Omental fat pad (tissue), 4 donors: ENCODE measurements at places on chromosomes 7 and 10.

DNA sequence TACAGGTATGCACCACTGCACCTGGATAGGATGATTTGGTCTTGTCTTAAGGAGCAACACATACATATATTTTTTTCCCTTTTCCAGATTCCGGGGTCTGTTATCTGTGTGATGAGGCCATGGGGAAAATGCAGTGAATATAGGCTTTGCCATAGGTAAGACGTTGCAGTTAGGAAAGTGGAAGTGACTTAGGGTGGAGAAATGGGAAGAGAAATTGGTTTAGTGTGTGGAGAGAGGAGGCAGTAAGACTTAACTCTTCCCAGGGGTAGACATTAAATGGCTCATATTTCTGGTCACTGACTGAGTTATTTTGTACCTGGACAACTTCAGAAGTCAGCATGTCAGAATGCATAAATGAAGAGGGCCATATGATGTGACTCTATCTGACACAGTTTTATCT is 66.7 kb downstream of the PFKFB3 start:
- no peak for DNase-seq

DNA sequence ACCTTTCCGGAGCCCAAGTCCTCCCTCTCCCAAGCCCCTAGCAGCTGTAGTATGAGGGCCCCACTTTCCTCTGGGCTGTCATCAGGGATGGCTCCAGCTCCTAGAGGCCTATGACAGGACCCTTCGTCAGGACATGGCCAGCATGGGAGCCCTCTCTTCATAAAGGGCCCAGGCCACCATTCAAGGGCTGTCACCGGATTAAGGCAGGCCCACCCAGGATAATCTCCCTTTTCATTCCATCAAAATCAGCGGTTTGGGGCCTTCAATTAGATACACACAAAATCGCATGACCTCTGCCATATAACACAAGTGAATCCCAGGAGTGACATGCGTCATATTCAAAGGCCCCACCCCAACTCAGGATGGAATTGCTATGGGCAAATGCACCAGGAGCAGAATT is 12.2 kb upstream of the GDF10 start:
- DNase-seq: no peak

GRCh38 chr7:47488969-47489342 is 93.0 kb downstream of the TNS3 start:
- DNase-seq: no peak

DNA sequence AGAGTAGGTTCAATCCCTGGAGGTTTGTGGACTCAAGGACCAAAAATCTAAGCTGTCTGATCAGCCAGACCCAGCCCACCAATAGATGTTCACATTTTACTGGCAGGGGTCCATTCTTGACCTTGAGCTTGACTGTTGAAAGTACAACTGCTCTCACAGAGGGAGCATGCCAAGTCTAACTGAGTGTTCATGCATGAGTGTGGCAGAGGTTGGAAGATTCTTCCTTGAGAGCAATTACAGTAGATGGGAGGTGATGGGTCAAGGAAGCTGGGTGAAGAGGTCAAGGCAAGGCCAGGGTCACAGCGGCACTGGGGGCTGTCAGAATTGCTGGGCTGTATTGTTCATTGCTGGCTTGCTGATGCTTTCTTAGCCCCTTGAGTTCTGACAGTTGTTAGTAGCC is 202.8 kb upstream of the SVIL start:
- no peak for DNase-seq

DNA sequence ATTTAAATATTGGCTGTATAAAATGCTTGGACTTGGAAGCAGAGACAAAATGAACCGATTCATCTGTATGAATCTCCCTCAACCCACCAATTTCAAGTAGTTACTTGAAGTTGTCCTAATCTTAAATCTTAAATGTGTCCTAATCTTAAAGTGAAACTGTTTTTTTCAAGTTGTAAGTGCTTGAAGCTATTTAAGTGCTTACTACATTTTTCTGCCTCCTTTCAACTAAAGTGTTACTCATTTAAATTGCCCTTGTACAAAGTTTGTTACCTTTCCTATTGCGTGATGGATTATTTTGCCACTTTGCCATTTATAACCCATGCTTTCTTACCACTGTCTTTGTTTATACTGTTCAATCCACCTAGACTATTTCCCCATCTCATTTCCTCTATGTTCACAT is 2.8 kb downstream of the BCAP29 start:
- DNase-seq: no peak

DNA sequence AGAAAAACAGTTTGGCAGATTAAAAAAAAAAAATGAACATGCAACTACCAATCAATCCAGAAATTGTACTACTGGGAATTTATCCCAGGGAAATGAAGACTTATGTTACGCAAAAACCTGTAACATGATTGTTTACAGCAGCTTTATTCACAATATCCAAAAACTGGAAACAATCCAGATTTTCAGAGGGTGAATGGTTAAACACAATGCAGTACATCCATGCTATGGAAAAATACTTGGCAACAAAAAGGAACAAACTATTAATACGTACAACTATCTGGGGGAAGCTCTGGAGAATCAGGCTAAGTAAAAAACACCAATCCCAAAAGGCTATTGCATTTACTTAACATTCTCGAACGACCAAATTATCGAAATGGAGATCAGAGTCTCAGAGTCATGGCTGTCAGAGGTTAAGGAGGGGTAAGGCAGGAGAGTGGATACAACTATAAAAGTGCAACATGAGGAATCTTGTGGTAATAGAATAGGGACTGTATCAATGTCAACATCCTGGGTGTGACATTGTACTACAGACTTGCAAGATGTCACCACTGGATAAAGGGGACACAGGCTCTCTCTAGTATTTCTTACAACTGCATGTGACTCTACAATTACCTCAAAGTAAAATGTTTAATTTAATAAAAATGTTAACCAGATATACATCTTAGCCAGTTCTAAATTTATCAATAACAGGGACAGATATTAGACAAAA is 21.5 kb upstream of the RUFY2 start:
- DNase-seq: no peak

- no peak for DNase-seq
These were observed 19.6 kb upstream of the ASCC1 start for GRCh38 chr10:72235544-72236279.

DNA sequence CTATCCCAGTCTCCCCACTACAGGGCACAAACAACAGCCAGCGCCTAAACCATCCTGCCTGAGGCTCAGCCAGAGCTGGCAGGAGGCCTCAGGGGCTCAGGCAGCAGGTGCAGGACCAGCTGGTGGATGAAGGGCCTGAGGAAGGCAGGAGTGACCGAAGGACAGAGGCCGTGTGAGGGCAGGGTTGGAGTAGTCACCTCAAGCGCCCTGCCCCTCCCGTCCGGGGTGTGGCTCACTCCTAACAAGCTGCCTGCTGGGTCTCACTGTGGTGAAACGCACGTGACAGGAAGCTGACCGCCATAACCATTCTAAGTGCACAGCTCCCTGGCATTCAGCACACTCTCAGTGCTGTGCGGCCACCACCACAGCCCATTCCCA is 281.1 kb downstream of the ELFN1 start:
- no peak for DNase-seq

DNA sequence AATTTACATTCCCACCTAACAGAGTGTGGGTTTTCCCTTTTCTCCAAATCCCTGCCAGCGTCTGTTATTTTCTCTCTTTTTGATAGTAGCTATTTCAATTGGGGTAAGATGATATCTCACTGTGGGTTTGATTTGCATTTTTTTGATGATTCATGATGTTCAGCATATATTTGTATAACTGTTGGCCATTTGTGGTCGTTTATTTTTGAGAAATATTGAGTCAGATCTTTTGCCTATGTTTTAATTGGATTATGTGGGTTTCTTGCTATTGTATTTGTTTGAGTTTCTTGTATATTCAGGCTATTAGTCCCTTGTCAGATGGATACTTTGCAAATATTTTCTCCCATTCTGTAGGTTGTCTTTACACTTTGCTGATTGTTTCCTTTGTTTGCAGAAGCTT is 193.8 kb downstream of the ABCA13 start:
- DNase-seq: no peak

DNA sequence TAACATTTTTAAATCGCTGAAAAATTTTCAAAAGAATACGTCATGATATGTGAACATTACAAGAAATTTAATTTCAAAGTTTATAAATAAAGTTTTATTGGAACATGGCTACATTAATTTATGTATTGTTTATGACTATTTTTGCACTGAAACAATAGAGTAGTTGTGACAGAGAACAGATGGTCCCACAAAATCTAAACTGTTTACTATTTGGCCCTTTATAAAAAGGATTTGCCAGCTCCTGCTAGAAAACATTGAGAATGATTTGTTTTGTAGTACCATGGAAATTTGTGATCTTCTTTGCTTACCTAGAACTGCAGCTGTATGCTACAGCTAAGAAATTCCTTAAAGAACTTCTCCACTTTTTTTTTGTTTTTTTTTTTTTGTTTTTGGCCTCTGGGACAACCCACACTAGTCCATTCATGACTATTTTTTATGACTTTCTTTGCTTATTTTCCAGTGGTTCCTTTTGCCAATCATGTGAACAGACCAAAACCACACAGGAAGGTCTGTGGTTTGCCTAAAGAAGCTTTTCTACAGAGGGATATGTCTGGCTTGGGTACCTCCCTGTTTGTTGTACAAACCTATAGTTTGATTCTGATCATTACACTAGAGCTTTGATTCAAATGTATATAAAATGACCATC is 55.7 kb downstream of the ST7 start:
- DNase-seq: no peak

DNA sequence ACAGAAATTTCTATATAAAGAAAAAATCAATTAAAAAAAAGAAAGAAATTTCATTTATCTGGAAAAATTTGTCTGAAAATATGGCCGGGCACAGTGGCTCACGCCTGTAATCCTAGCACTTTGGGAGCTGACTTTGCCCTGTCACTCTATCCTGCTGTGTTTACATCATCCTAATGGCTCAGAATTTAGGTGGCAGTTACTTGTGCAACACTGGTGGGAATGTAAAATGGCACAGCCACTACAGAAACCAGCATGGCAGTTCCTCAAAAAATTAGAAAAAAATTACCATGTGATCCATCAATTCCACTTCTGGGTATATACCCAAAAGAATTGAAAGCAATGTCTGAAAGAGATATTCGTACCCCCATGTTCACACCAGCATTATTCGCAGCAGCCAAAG is 405.2 kb upstream of the AUTS2 start:
- no peak for DNase-seq

DNA sequence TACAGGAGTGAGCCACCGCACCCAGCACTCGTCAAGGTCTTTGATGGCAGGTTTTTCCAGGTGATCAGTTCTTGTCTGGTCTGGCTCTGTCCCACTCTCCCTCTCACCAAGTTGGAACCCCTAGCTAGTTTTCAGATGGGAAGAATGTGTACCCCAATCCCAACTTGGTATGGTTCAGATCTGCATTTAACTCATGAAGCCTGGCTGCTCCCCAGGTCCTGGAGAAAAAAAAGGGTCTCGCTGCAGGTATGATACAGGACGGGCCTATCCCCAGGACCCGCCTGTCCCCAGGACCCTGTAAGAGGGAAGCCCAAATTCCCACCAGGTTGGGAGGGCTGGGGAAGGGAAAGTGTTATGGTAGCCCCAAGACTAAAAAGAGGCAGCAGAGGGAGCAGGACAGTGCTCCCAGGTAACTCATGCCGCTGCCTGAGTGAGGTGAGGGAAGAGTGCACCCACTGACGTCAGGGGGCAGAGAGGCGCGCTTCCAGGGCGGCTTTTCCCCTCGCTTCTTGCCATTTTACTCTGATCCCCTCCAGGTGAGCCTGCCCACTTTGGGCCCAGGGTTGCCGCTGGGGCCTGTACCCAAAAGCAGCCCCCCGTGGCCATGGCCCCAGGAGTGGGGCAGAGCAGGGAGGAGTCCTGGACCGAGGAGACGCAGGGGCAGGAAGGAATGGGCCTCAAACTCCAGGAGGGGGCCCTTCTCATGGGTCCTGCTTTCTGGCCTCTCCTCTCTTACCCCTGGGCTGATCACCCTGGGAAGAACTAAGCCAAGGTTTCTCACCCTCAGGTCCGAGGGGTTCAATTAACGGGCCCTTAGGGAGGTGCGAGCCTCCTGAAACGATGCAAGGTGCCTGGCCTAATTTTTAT is 36.4 kb upstream of the SRRM3 start:
- no peak for DNase-seq

DNA sequence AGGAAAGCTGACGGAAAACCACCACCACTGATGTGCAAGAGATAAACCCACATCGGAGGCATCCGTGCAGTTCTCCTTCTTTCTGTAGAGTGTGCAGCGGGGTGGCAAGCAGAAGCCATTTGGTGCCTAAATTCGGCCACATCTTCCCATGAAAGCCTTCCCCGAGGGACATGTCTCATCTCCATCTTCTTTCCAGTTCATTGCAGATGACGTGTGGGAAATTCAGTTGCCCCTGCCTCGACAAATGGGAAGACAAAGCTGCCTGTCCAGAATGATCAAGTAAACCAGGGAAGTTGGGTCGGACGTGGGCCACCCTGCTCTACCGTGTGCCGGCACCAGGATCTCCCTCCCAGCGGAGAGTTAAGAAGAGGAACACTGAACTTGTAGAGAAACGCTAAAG is 14.5 kb downstream of the BEND7 start:
- DNase-seq: no peak

DNA sequence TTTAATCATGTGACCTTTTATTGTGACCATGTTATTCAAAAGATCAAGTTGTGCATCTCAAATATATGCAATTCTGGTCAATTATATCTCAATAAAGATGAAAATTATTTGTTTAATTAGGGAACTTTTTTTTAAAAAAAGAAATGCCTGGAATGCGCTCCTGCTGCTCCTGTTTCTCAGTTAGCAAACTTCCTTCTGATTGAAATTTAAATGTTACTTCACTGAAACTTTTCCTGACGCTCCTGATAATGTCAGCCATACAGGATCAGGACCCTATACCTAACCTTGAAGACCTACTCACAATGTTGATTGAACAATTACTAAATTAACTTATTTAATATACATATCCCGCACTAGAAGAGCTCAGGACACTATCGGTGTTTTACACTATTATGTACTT is 190.4 kb downstream of the MACC1 start:
- no peak for DNase-seq

DNA sequence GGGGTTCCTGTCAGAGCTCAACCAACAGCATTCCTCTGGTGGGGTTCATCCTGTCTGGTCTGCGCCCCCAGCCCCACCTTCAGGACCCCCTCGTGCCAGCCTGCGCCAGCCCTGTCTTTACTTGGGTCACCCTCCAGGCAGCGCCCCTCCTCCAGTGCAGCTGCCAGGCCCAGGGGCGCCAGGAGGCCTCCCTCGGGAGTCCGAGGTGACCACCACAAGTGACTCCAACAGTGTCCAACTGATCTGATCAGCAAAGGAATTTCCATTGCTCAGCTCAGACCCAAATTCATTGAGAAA is 10.6 kb downstream of the WDR86 start:
- DNase-seq: no peak
